ENCODE measurements at places on chromosomes 11 and 22.

GRCh38 chr11:69854713-69855112 is 35.5 kb upstream of the FGF3 start:
- DNase-seq: no peak

DNA sequence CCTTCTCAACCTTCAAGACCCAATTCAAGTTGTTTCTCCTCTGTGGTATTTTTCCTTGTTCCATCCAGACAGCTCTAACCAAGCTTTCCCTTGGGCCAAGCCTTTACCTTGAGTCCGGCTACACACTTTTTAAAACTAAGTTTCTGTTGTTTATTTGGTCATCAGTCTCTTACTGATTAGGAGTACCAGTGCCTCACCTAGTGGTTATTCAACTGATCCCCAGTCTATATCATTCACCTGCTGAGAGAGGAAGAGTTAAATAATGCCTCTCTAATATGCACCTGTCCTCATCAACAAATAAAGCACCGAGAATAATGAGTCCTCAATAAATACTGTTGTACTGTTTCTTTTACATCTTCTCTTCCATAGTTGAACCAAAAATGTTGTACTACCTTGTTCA is 160.8 kb downstream of the MSANTD4 start:
- DNase-seq: no peak

- DNase-seq: no peak
Measured at GRCh38 chr11:9859554-9860305, 195.9 kb downstream of the SWAP70 start.

- no peak for DNase-seq
Measured at GRCh38 chr11:6127881-6128280, 20.4 kb downstream of the OR56B4 start.

DNA sequence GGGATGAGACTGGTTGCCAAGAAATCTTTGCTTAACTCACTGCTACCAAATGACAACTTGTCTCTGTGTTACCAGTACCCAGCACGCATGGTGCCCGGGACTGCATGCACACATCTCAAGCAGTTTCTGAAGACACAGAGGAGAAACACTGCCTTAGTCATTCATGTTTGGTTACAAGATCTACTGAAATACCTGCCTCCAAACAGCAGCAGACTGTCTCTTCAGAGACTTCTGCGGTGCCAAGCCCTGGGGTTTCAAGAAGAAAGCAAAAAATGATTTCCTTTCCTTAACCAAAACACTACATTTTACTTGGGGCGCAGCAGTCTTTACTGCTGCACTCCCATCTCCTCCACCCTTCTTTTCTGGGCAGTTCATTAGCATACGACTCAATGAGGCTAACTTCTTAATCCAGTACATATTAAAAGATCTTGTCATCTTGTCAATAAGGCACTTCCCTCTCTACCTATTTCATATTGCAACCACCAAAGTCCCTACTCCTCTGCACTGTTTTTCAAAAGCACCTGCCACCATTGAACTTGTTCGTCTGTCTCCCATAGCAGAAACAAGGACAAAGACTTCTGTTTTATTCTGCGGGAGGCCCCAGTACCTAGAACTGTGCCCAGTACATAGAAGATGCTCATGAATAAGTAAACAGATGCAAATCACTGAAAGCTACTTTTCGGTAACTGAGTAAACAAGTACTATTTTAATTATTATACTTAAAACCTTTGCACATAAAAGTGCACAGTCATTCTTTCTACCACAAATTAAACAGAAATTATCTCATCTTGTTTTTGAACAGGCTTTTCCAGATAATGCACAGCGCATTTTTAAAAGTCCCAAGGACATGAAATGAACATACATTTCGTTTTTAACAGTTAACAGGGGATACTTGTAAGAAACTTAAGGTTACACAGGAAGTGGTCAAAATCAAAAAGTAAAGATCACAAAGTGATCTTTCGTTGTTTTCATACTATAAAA is 4.0 kb downstream of the NAP1L4 start:
- no peak for DNase-seq

GRCh38 chr11:9263840-9264315 is 1.3 kb downstream of the DENND5A start:
- DNase-seq: peak; percentile 58

DNA sequence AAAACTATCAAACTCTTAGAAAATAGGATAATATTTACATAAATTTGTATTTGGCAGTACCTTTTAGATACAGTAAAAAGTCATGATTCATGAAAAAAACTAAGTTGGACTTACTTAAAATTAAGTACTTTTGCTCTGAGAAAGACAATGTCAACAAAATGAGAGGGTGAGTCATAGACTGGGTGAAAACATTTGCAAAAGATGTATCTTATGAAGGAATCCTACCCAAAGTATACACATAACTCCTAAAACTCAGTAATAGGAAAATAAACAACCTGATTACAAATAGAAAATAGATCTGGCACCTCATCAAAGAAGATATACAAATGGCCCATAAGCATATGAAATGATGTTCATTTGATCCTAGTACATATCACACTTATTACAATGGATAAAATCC is 1154.6 kb downstream of the JRKL start:
- DNase-seq: no peak

DNA sequence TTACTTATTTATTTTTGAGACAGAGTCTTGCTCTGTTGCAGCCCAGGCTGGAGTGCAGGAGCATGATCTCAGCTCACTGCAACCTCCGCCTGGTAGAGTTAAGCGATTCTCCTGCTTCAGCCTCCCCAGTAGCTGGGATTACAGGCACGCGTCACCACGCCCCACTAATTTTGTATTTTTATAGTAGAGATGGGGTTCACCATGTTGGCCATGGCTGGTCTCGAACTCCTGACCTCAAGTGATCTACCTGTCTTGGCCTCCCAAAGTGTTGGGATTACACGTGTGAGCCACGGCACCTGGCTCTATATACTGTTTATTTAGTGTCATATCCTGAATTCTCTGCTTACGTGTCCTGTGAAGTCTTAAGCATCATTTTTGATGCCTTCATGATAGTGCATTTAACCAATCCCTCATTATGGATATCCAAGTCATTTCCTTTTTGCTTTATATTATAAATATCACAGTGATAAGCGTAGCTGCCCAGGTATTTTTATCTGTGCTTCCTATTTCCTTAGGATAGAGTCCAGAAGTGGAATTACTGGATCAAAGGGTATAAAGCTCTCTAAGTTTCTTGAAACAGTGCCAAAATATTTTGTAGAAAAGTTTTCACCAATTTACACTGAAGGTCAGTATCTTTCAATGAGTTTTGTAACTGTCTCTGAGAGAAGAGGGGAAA is 871 bp upstream of the SIDT2 start:
- DNase-seq: no peak

- DNase-seq: no peak
Measured at GRCh38 chr11:59418156-59418555, 8.1 kb downstream of the OR5A2 start.

DNA sequence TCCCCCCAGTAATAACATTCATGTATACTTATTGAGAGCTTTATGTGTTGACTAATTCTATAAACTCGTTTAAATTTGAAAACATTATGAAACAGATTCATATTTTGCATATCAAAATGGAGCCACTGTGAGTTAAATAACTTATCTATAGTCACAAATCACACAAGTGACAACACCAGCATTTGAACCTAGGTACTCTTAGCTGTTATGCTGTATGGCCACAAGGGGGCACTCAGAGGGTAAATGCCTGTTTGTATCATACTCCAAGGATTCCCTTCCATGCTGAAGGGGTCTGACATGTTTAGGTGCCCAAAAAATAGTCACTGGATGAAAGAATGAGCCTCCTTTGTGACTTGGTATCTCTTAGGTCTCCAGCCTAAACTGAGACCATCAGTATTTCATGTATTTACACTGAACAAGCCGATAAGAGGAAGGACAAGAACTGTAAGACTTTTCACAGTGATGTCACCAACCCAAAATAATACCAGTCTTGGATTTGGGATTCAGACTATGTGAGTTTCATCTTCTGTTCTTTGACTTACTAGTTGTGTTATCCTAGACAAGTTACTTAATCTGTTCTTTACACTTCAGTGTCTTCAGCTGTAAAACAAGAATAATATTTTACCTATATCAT is 12.2 kb upstream of the OR52D1 start:
- peak; percentile 16 for DNase-seq

DNA sequence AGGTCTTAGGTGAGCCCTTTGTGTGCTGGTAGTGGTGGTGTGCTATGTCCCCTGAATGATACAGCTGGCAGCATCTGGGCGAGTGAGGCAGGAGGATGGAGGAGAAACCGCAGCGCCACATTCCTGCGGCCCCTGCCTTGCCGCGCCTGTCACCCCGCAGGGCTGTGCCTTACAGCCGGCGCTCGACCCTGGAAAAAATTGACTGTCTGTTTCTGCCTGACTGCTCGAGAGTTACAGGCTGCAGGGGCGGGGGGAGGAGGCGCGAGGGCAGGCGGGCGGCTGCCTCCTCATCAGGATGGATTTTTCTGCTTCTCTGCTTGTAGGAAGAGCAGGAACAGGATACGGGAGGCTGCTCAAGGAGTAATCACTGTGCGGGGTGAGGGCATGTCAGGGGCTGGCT is 443.4 kb downstream of the MIAT start:
- no peak for DNase-seq

DNA sequence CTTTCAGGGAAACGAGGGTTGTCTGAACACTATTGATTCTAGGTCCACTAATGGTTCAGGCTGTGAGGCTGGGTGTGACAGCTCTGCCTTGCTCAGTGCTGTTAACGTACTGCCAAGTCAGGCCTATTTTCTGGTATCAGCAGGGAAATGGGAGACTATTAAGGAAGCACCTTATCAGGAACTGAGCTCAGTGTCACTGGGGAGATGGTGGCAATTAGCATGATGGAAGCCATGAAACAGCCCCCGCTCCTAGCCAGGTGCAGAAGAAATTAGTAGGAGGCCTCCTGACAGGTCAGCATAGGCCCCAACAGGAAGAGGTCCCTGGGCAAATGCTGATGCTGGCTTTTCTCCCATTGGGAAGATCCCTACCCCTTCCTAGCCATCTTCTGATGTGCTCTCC is 42.6 kb upstream of the LMO2 start:
- no peak for DNase-seq

DNA sequence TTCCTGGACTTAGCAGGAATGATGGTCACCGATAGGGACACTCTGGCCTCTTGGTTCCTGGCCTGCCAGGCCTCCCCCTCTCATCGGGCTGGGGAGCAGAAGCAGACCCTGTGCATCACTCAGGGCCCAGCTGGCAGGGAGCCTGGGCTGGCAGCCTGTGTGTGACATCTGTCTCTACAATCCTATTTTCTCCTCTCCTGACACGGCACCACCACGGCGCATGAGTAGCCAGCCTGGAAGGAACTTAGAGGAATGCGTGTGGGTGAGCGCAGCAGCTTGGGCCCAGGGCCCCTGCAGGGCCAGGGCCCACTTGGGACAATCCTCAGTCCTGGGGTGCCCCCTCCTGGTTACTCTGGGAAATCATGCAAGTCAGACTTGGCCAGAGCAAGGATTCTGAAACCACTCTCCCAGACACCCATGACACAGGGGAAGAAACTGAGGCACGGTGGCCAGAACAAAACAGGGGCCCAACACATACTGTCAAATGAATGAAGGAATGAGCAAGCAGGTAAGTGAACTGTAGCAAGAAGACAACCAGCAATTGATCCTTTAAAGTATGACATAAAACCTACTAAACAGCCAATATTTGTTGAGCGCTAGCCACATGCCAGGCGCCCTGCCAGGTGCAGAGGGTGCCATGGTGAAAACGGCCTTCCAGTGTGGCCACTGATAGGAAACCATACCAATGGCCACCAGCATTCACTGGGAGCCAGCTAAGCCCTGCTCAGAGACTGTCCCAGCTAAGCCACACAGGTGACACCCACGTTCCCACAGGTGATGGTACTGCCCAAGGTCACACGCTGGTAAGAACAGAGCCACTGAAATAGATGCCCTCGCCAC is 13.3 kb downstream of the RSPH14 start:
- peak; percentile 54 for DNase-seq

DNA sequence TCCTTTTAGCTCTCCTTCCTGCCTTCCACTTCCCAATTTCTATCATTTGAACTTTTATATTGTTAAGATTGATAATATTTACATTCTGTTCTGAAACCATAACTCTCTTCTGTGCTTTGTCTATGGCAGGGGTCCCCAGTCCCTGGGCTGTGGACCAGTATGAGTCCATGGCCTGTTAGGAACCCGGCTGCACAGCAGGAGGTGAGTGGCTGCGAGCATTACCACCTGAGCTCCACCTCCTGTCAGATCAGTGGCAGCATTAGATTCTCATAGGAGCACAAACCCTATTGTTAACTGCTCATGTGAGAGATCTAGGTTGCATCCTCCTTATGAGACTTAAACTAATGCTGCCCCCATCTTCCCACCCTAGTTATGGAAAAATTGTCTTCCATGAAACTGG is 48.4 kb upstream of the HEPHL1 start:
- no peak for DNase-seq

- DNase-seq: no peak
Measured at GRCh38 chr11:121369366-121369765, 76.8 kb downstream of the SC5D start.

- DNase-seq: no peak
Measured at GRCh38 chr11:114762408-114762807, 84.1 kb downstream of the NXPE2 start.

DNA sequence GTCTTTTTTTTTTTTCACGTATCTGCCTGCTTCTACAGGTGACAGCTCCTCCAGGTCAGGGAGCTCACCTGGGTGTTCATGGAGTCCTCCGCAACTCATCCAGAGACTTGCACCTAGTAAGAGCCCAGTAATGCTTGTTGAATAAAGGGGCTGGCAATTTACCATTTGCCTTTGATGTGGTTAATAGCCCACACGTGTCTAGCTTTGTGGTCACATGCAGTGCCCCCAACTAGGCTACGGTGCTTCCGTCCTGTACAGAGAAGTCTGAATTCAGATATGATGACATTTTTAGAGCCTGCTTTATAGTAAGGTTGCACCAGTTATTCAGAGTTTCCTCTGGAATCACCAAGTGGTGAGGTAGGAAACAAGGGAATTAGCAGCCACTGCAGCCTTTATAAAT is 199.4 kb upstream of the MTMR2 start:
- DNase-seq: no peak

GRCh38 chr11:110447897-110448745 is 18.4 kb downstream of the FDX1 start:
- no peak for DNase-seq

GRCh38 chr22:20810645-20811044 is 36.7 kb downstream of the SERPIND1 start:
- DNase-seq: peak; percentile 4

DNA sequence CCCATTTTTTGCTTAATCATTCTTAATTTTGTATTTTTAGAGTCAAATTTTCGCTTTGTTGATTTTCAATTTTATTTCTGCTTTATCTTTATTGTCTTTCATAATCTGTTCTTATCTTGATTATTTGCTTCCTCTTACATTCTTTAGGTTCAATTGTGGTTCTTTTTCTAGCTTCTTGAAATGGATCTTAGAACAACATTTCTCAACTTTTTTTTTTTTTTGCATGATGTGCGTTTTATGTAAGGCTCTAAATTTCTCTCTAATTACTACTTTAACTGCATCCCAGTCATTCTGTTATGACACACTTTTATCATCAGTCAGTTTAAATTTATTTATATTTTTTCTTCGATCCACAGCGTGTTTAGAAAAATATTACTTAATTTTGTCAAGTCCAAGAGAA is 65.2 kb upstream of the PARVA start:
- no peak for DNase-seq

GRCh38 chr11:115657586-115657985 is 153.4 kb upstream of the CADM1 start:
- DNase-seq: no peak
